CD4-positive, alpha-beta T cell treated with Interleukin-6 at 100 ng/mL for 8 hours (primary cell): ENCODE measurements at places on chromosomes 6 and 20.
A peak's percentile ranks its signal among the peaks of the same experiment; 100 is the strongest.

DNA sequence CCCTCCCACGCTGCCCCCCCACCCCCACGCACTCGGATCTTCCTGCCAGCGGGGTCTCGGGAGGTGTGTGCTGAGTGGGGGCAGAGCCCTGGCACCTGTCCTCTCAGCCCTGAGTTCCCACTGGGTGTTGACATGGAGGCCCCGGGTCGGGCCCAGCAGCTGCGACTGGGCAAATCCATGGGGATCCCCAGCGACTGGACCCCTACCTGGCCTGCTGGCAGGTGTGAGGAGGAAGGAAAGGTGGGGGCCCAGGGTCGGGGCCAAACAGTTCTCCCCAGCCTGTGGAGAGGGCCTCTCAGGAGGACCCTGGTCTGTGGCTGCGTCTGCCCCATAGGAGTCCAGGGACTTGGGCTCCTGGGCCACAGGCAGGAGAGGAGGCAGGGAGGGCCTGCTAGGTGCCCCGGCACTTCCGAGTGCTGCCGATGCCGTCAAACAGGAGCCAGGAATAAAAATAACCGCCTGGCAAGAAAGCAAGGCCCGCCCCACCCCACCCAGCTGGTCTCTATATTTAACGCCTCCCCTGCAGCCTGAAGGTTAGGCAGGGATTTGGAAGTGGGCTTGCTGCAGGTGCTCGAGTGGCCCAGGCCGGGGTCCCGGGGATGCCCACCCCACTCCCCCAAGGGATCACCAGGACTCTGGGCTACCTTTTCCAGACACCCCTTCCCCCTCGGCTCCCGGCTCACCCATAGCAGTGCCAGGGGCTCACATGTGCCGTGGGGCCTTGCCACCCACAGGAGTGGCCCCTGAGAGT is 1.4 kb upstream of the EEF1A2 start:
- no peak for DNase-seq

GRCh38 chr20:39943336-39943735 is 745.7 kb downstream of the MAFB start:
- DNase-seq: no peak

DNA sequence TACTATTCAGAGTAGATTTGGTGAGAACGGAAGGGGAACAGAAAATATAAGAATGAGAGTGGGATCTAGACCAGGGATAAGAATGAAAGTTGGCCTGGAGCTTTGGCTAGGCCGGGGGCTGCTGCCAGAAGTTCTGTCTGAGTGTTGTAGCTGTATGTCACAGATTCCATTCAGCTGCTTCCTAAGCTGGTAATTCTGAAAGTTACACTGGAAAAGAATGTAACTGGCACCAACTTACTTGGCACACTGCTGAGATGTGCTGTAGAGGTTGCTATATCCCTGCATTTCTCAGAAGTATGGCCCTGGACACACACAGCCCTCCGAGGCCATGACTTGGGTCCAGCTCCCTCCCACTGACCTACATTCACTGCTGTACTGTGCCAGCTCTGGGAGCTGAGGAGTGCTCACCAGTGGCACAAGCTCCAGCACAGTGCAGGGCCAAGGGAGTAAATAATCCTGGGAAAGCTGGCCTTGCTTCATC is 25.8 kb upstream of the TMEM217 start:
- DNase-seq: no peak

DNA sequence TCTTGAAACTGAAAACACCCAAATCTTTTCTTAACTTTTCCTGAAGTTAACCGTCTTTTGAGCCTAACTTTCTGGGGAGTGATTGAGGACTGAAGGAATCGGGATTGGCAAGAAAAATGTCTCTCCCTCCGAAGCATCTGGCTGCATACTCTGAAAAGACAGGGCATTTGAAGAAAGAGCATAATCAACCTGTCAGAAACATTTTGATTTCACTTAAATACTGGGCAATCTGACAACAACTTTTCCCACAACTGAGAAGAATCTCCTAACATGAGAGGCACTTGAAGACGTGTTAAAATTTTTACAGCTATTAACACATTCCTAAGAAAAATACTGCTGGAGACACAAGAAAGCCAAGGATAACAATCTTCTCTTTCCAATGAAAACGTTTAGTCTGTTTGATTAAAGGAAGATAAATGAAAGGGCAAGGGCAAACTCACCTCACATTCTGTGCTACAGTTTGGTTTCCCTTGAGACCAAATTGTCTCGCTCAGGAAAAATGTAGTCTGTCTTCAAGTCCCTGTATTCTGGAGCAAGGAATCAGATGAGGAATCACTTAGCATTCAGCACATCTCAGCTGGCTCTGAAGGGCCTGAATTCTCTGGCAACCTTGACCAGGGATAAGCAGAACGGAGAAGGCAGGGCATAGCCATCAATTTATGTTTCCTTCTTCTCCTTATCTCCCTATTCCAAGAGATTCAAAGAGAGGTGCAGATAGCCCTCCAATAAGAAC is 76.1 kb downstream of the TBX18 start:
- DNase-seq: no peak

GRCh38 chr6:32742374-32742773 is 1.2 kb downstream of the HLA-DQA2 start:
- DNase-seq: no peak

DNA sequence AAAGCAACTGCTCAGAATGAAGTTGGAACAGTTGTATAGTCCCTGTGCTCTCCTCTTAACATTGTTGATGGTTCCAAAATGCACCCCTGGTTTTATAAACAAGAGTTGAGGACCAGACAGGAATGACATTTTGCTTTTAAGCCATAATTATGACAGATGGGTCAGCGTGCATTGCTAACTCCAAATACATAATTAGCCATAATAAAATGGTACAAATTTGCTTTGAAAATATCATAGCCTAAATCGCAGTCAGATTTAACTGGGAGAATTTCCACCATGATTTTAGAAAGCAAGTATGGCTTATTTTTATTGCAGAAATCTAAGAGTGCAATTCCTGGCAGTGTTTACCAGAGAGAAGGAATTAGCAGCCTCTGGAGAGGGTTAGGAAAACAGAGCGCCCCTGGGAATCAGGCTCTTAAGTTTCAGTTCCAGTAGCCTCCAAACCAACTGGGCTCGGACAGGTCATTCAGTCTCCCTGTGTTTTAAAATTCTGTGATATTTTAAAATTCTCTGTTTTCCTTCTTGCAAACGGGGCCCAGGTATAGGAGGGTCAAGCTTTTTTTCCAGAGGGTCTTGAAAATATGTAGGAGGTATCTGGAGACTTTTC is 302.3 kb downstream of the TBC1D7 start:
- no peak for DNase-seq

GRCh38 chr6:157673596-157673995 is 149.4 kb upstream of the SNX9 start:
- DNase-seq: no peak

DNA sequence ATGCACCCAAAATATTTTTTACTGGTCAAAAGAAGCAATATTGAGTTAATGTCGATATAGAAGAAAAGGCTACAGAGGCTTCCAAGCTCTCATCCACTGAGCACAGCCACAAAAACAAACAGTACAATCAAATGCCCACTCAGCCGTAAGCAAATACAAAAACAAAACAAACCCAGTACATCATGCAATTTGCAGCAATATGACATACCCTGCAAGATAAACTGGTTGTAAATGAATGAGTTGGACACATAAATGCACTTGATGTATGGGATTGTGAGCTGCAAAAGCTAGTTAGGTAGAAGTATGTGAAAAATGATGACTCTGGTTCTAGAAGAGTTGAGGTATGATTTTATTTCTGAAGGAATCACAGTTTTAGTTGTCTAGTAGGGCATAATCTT is 83.9 kb downstream of the SESN1 start:
- DNase-seq: no peak

- DNase-seq: peak; percentile 32
Observed at GRCh38 chr6:34791164-34791700, 651 bp upstream of the BLTP3A start.

GRCh38 chr20:43363506-43363905 is 94.2 kb upstream of the SRSF6 start:
- no peak for DNase-seq

GRCh38 chr20:20820785-20821483 is 108.5 kb upstream of the RALGAPA2 start:
- DNase-seq: no peak

DNA sequence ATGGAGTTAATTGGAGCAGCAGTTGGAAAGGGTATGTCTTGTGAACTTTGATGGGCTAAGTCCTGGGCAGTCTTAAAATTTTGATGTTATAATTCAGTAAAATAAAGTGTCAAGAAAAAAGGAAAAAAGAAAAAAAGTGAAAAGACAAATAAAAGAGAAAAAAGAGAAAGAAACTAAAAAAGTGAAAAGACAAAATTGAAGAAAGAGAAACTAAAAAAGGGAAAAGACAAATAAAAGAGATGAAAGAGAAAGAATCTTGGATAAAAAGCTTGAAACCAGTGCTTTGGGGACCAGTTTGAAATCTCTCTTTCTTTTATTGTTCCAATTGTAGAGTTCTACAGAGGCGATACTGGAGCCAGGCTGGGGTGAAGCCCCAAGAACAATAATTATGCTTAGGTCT is 12.0 kb upstream of the PGK2 start:
- no peak for DNase-seq

DNA sequence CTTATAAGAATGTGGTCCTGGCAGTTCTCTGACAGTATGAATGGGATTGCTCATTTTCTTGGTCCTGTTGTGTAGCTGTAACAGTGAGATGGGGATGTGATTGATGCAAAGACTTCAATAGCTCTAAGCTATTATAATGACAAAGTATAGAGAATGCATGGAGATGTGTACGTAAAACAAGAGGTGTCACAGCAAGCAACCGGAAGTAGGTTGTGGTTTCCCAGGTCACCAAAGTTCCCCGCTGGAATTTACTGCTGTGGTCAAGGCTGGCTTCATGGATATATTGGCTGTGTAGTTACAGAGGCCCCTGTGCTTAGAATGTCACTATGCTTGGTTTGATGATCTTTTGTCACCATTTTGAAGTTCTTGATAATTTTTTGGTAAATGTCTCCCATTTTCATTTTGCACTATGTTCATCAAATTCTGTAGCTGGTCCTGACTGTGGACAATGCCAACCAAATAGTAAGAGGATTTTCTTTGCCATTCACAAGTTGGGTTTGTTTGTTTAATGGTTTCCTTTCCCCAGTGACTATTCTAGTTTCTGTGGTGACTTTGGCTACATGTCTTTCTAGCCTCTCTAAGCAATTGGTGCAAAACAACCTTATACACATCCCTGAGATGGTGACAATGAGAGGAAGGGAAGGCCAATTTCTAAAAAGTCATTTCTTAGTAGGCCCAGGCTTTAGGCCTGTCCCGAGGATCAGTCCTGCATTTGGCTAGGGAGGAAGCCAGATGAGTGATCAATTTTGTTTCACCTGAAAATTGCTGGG is 10.5 kb downstream of the DNAH8 start:
- no peak for DNase-seq

- DNase-seq: no peak
Observed at GRCh38 chr20:7980332-7981046, 39.1 kb downstream of the TMX4 start.

DNA sequence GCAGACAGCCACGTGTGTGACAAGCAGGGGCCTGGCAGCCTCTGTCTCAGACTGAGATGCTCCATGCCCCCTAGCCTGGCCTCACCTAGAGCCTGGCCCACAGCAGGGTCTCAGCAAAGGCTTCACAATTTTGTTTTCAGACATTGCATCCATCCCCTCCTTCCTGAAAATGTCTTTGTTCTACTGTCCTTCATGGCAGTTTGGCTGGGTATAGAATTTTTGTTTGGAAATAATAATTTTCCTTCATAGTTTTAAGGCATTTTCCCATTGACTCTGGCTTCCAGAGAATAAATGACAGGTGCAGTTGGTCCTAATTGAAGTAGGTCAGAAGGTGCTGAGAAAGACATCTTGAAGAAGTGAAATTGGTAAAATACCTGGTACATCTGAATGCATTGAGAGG is 216.2 kb downstream of the EYA2 start:
- no peak for DNase-seq

GRCh38 chr20:41570557-41570956 is 47.6 kb downstream of the CHD6 start:
- DNase-seq: no peak

GRCh38 chr6:126118936-126119335 is 132.6 kb downstream of the TRMT11 start:
- DNase-seq: no peak

GRCh38 chr6:161212902-161213301 is 61.0 kb downstream of the AGPAT4 start:
- DNase-seq: no peak

DNA sequence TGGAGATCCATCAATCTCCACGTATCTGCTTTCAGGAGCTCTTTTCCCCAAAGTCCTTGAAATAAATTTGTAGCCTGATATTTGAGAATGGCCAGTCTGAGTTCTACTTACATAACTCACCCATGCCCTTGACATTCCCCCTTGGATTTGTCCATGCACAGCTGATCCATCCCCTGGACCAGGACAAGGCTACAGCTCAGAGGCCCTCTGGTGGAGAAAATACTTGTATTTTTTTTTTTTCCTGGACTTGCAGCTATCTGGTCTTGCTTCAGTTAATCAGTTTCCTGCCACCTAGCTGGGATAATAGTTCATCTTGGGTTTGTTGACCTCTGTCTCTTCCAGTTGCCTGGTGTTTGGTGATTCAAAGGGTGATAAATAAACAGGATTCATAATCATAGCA is 467.6 kb downstream of the DHX35 start:
- DNase-seq: no peak

DNA sequence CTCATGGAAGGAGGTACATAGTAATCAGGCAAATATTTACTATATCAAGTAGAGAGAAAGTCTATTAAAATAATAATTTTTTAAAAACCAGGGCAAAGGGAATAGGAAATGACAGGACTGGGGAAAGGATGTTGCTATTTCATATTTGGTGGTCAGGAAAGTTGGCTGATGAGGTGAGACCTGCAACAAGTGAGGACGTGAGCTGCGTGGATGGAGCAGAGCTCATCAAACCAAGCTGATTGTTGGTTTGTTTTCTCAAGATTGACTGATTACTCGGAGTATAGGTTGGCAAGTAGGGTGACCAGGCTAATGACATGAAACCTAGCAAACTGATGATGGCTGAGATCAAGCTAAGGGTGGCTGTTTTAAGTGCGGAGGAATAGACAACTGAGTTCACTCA is 6.0 kb downstream of the GJA1 start:
- DNase-seq: no peak

- DNase-seq: no peak
Observed at GRCh38 chr6:107707346-107708275, 116.5 kb downstream of the SCML4 start.

- peak; percentile 39 for DNase-seq
Observed at GRCh38 chr20:2873747-2874041, 413 bp downstream of the PTPRA start.

DNA sequence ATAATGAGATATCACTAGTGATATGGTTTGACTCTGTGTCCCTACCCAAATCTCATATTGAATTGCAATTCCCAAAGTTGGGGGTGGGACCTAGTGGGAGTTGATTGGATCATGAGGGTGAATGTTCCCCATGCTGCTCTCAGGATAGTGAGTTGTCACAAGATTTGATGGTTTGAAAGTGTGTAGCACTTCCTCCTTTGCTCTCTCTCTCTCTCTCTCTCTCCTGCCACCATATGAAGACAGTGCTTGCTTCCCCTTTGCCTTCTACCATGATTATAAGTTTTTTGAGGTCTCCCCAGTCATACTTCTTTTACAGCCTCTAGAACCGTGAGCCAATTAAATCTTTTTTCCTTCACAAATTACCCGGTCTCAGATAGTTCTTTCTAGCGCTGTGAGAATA is 1002.0 kb upstream of the ADGRB3 start:
- DNase-seq: no peak

- DNase-seq: no peak
Observed at GRCh38 chr6:39426073-39426456, 103.6 kb upstream of the KCNK16 start.

GRCh38 chr20:45874576-45874975 is 6.5 kb upstream of the ZSWIM1 start:
- no peak for DNase-seq

GRCh38 chr6:72936766-72937559 is 288.3 kb downstream of the KHDC1L start:
- no peak for DNase-seq

GRCh38 chr6:75488033-75488432 is 5.6 kb downstream of the FILIP1 start:
- no peak for DNase-seq
